ENCODE measurements at places on chromosomes 7 and 10.

- no peak for DNase-seq
Observed at GRCh38 chr10:104614245-104614831, 26.8 kb upstream of the SORCS3 start.

DNA sequence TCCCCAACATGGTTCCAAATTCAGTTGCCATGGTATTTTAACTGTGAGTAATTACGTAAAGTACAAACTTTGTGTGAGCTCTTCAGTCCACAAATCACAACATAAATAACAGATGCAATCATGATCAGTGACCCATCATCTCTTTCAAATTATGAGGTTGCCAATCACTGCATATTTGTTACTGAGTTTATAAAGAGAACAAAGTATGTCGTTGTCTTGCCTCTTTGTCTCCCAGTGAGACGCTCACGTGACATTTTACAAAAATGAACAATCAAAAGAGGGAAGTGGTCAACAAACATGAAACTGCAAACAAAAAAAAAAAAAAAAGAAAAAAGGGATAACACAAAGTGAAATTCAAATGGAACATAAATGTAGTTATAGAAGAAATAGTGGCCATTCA lies 122.7 kb upstream of the PDSS1 start:
- no peak for DNase-seq

DNA sequence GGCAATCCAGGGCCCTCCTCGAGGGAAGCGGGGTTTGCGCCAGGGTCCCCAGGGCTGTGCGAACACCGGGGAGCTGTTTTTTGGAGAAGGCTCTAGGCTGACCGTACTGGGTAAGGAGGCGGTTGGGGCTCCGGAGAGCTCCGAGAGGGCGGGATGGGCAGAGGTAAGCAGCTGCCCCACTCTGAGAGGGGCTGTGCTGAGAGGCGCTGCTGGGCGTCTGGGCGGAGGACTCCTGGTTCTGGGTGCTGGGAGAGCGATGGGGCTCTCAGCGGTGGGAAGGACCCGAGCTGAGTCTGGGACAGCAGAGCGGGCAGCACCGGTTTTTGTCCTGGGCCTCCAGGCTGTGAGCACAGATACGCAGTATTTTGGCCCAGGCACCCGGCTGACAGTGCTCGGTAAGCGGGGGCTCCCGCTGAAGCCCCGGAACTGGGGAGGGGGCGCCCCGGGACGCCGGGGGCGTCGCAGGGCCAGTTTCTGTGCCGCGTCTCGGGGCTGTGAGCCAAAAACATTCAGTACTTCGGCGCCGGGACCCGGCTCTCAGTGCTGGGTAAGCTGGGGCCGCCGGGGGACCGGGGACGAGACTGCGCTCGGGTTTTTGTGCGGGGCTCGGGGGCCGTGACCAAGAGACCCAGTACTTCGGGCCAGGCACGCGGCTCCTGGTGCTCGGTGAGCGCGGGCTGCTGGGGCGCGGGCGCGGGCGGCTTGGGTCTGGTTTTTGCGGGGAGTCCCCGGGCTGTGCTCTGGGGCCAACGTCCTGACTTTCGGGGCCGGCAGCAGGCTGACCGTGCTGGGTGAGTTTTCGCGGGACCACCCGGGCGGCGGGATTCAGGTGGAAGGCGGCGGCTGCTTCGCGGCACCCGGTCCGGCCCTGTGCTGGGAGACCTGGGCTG lies 26.0 kb downstream of the PRSS2 start:
- no peak for DNase-seq

GRCh38 chr7:135333946-135334345 lies 100.3 kb downstream of the STRA8 start:
- DNase-seq = no peak

GRCh38 chr7:129146237-129146979 lies 1.9 kb downstream of the TSPAN33 start:
- DNase-seq = no peak

Data from cortex of kidney (tissue), 1 donor.